ENCODE measurements at places on chromosomes 7 and 10.

DNA sequence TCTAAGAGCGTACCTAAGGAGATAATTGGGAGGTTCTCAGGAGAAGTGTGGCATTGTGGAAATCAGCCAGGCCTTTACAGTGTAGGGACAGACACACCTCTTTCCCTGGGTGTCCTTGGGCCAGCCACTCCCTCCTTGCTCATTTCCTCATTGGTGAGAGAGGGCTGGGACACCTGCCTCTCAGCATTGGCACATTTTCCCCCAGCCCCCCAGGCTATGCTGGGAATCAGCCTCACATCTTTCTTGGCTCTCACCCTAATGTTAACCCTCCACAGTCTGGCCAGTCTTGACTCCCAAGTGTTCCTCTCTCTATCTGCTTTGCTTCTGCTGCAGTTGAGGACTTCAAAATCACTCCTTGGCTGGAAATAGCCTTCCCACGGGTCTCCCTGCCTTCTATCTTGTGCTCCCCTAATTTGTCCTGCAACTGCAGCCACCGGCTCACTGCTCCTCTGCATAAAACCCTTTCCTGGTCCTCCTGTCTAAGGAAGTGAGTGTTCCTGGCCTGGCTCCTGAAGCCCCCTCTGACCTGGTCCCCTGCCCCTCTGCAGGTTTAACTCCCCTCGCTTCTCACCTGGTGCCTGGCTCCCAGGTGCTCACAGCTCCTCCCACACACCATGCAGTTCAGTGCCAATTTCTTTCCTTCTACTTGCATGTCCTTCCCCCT is 15.8 kb downstream of the TBXAS1 start:
- DNase-seq = no peak

DNA sequence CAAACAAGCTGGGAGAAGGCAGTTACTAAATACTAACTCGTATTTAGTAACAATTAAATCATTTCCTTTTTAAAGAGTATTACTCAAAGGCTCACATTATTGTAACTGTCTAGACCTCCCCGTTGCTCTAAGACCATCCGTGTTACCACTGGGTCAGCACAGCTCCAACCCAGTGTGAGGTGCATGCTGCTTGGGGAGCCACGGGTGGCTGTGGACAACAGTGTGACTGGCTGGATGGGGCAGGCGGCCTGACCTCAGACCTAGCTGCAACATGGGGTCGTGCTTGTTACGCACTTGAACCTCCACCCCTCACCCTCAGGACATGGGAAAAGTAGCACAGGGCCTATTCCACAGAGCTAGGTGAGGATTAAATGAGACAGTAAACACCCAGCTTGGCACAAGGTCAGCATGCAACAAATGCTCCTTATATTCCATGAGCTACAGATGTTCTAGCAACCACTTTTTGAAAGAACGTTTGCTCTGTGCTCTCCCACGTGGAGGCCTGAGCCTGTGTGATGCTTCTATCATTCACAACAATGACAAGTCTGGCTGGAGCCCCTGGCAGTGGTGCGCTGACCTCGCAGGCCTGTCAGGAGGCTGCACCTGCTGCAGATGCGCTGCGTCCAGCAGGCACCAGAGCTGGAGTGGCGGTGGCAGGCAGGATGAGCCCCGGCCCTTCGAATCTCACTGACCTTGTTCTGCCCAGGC is 135.7 kb downstream of the PKD1L1 start:
- DNase-seq = no peak

- no peak for DNase-seq
Measured at GRCh38 chr10:103413564-103413963, 17.1 kb downstream of the PDCD11 start.

GRCh38 chr7:41536873-41537665 is 165.8 kb downstream of the INHBA start:
- no peak for DNase-seq

GRCh38 chr10:132206377-132206745 is 19.6 kb downstream of the DPYSL4 start:
- no peak for DNase-seq

GRCh38 chr7:27242555-27243339 is at the start of gene EVX1:
Gene EVX1 (plus strand): TSS chr7:27242802. CDS start chr7:27243031, 229 bp downstream.
- DNase-seq = peak; percentile 72

GRCh38 chr10:127168261-127168660 is 28.1 kb downstream of the INSYN2A start:
- no peak for DNase-seq

All from H1 (cell line).